Ovary (tissue), 10 donors: ENCODE measurements at places on chromosomes 5 and 9. TPM values are rescaled to one million over a fixed set of nuclear protein-coding genes. Genes with fewer than 3 reads are reported as not detected.
A peak's percentile ranks its signal among the peaks of the same experiment; 100 is the strongest.

GRCh38 chr5:135027697-135028615, 6.1 kb downstream of the PITX1 start:
- no peaks in the 10 kb centered on the region for H3K36me3 ChIP-seq
- H3K27me3 ChIP-seq: peaks cover 11% of the 10 kb centered on the region
- H3K27ac ChIP-seq: no peak overlapping the region
- peaks cover 3% of the 10 kb centered on the region for H3K4me1 ChIP-seq

GRCh38 chr9:117957267-117957666, 253.1 kb downstream of the TLR4 start:
- no peaks in the 10 kb centered on the region for H3K27me3 ChIP-seq
- no peak for DNase-seq
- no peak overlapping the region for H3K4me3 ChIP-seq
- no peaks in the 10 kb centered on the region for H3K36me3 ChIP-seq

- peak; percentile 23 for DNase-seq
- H3K36me3 ChIP-seq: no peaks in the 10 kb centered on the region
- H3K4me3 ChIP-seq: no peak overlapping the region
- H3K27me3 ChIP-seq: no peaks in the 10 kb centered on the region
- H3K4me1 ChIP-seq: peaks cover 5% of the 10 kb centered on the region
These were observed 3.4 kb downstream of the LRRC14B start for GRCh38 chr5:194603-195209.

DNA sequence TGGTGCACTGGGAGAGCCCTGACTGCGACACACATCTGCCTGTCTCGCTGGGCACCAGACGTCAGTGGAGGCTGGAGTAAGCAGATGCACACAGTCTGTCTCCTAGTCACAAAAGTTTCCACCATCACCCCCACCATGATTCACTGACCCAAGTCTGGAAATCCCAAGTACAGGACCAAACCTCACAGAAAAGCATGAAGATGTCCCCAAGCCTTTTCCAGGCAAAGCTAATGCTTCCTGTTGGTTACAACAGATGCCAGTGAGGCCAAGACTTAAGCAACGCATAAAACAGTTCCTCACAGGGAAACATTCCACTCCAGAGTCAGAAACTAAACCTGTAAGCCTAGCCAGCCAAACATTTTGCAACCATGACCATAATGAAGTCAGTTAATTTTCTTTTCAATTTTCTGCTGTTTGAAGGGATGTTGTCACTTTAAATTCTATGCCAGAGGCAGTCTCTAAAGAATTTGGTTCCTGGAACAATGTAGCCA, 259.3 kb upstream of the SLC30A5 start:
- no peaks in the 10 kb centered on the region for H3K27me3 ChIP-seq
- H3K4me3 ChIP-seq: no peak overlapping the region
- no peaks in the 10 kb centered on the region for H3K36me3 ChIP-seq
- peaks cover 1% of the 10 kb centered on the region for H3K4me1 ChIP-seq
- no peak overlapping the region for H3K27ac ChIP-seq

GRCh38 chr5:43855452-43855851, 252.5 kb downstream of the NNT start:
- H3K4me1 ChIP-seq: no peaks in the 10 kb centered on the region
- H3K4me3 ChIP-seq: no peak overlapping the region
- no peak overlapping the region for H3K27ac ChIP-seq
- no peak for DNase-seq
- no peaks in the 10 kb centered on the region for H3K27me3 ChIP-seq
- no peaks in the 10 kb centered on the region for H3K36me3 ChIP-seq

- no peaks in the 10 kb centered on the region for H3K4me1 ChIP-seq
- H3K27me3 ChIP-seq: no peaks in the 10 kb centered on the region
- no peak overlapping the region for H3K27ac ChIP-seq
- no peak for DNase-seq
- H3K36me3 ChIP-seq: no peaks in the 10 kb centered on the region
These were observed 200.8 kb downstream of the CRB2 start for GRCh38 chr9:123556464-123557435.

The CLTB gene
- 112 TPM for total RNA-seq

GRCh38 chr5:152462021-152462721, 57.1 kb upstream of the NMUR2 start:
- no peak overlapping the region for H3K4me3 ChIP-seq
- H3K27ac ChIP-seq: no peak overlapping the region
- H3K36me3 ChIP-seq: no peaks in the 10 kb centered on the region
- H3K4me1 ChIP-seq: no peaks in the 10 kb centered on the region
- no peaks in the 10 kb centered on the region for H3K27me3 ChIP-seq

The ZNF367 gene
- total RNA-seq: 2.4 TPM

The STOM gene
- total RNA-seq: 164 TPM

DNA sequence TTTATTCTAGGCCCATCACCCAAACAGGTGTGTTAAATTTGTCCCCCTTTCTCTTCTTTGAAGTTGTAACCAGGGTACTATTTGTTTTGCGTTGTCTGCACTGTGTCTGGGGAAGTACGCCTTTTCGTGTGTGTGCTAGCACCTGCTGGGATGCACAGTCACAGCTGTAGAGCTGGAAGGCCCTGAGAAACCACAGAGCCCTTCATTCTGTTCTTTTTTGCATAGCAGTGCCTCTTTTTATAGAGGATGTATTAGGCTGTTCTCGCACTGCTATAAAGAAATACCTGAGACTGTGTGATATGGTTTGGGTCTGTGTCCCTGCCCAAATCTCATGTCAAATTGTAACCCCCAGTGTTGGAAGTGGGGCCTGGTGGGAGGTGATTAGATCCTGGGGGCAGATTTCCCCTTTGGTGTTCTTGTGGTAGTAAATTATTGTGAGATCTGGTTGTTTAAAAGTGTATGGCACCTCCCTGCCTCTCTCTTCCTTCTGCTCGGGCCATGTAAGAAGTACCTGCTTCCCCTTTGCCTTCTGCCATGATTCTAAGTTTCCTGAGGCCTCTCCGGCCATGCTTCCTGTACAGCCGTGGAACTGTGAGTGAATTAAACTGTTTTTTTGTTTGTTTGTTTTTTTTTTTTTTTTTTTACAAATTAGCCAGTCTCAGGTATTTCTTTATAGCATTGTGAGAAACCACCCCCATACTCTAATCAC, 14.0 kb downstream of the SEC61B start:
- DNase-seq: no peak
- H3K4me1 ChIP-seq: no peaks in the 10 kb centered on the region
- H3K27ac ChIP-seq: no peak overlapping the region
- H3K4me3 ChIP-seq: no peak overlapping the region
- H3K36me3 ChIP-seq: no peaks in the 10 kb centered on the region

DNA sequence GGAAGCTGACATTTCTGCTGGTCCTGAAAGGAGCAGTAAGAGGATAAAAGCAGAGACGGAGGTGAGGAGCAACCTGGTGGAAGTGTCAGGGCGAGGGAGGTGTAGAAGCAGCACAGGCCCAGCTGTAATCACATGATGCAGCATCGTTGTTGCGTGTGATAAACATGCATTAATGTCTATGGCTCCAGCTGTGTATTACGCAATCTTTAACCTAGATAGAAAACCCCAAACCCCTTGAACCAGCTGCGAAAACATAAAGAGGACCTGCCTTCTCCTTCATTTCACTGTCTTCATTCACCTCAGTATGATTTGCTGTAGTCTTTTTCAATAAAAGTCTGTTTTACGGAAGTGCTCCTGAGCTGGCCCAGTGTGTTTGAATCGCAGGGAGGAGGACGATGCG, 162.9 kb downstream of the NTRK2 start:
- H3K4me1 ChIP-seq: no peaks in the 10 kb centered on the region
- no peaks in the 10 kb centered on the region for H3K27me3 ChIP-seq
- no peak overlapping the region for H3K27ac ChIP-seq
- H3K4me3 ChIP-seq: no peak overlapping the region
- no peak for DNase-seq

DNA sequence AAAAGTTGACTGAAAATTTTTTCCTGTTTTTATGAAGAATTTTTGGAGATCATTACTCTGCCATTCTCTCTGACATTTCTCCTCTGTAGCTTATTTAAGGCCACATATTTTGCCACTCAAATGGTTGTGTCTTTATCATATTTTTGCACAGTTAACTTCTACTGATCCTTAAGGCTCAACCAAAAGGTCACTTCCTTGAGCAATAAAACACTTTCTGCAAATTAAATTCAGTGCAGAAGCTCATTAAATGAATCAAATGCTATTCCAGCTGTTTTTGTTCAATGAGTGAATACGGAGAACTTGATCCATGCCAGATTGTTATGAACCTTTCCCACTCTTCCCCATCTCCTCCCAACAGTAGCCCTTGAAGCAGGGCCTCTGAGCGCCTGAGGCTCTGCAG, 93.8 kb upstream of the EPB41L4A start:
- H3K27ac ChIP-seq: no peak overlapping the region
- H3K4me3 ChIP-seq: no peak overlapping the region
- H3K27me3 ChIP-seq: no peaks in the 10 kb centered on the region
- no peak for DNase-seq
